Effector memory CD4-positive, alpha-beta T cell (primary cell): ENCODE measurements at places on chromosomes 4 and X.

DNA sequence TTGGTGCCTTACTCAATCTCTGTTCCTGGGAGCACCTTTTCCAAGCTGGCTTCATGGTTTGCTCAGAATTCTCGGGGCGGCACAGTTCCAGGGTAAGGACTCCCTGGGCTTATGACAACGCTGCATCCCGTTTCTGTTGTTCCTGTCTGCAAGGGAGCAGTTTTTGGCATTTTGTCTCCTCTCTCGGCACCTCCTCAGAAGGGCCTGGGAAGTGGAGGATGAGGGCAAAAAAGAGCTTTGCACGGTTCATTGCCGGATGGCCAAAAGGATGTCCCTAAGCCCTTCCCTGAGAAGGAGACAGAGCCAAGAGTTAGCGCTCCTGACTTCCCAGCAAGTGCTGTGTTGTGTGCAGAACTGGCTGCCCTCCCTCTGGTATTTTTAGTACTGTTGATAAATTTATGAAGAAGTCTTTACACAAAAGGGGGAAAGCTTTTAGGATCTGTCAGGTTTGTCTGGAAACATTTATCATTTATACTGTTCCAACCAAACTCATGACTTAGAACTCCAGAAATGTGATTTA is 13.4 kb downstream of the SRD5A3 start:
- no peak for DNase-seq

DNA sequence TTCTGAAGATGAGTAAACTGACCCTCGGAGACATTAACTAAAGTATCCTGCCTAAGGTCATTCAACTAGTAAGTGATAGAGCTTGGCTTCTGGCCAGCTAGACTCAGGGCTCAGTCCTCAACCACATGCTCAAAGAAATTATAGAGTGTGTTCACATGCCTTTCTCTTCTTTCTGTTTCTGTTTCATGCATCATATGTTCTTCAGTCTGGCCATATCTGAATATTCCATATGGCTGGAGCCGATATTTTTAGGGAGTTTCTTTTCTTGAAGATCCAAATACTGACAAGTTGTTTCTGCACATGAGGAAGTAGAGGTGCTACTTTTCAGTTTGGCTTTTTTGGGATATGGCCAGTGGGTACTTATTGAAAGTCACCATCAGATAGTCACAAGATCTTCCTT is 44.9 kb downstream of the MMRN1 start:
- DNase-seq = no peak

DNA sequence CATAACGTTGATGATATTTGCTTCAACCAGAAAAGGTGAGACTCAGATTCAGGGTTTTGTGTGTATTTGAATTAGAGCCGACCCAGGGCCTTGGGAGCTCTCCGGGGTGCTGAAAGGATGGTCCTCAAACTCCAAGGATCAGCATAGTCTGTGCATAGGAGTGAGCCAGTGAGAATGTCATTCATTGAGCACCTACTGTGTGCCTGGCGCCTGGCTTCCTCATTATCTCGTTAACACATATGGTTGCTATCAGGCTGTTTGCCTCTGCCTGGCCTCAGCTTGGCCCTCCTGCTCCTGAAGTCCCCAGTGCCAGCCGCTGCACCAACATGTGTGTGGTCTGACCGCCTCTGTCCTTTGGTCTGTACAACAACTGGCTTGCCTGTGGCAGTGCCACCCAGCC is 25.1 kb upstream of the JAKMIP1 start:
- no peak for DNase-seq

DNA sequence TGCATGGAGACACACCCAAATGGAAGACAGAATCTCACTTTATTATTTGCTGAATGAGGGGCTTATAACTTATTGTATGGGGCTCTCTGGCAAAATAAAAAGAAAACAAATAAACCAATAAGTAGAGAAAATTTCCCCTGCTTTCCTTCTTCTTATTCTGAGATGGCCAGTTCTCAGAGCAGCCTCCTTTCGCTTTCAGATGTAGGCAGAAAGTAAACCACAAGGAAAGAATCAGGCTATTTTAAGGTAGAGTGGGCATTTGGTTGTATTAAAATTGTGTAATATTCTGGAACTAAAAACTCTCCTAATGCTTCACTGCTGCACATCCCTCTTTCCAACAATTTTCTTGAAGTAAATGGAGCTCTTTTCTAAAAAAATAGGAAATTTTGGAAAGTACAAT is 241.8 kb downstream of the GALNTL6 start:
- no peak for DNase-seq

- DNase-seq = no peak
Observed at GRCh38 chrX:35351212-35351611, 408.6 kb downstream of the FAM47B start.

- no peak for DNase-seq
Observed at GRCh38 chr4:109067508-109068235, 234.8 kb downstream of the COL25A1 start.

DNA sequence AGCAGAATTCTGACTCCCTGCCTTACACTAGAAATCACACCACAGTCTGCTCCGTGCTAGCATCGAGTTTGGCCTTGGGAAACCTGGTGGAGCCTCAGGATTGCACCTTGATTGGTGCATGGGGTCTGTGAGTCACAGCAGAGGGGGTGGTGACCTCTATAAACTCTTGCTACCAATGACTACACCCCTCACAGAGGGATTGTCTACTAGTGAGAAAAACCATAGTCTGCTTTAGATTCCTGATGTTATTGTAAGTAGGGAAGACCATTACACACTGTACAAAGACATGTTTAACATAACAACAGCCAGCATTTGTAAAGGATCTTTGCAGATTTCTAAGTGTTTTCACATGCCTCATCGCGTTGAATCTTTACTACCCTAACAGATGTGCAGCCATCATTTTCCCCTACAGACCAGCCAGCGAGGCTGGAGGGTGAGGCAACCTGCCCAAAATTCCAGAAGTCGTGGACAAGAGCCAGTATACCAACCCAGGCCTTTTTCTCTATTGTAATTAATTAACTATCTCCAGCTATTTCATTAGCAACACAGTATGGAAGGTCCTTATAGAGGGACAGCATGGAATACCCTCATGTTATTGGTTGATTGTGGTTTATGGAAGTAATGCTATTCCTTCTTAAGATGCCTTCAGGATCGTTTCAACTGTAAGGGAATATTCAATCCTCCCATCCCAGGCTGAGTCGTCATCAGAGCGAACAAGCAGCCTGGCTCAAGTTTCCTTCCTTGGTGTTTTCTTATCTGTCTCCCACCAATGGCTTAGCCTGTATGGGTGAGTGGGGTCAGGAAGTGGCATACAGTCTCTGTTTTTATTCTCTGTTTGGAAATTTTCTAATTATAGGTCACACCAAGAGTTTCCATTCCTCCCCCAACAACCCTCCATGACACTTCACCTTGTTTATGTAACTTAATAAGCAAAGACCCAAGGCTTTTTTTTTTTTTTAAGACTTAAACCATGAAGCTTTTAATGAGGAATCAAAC is 55.9 kb upstream of the KDR start:
- no peak for DNase-seq

DNA sequence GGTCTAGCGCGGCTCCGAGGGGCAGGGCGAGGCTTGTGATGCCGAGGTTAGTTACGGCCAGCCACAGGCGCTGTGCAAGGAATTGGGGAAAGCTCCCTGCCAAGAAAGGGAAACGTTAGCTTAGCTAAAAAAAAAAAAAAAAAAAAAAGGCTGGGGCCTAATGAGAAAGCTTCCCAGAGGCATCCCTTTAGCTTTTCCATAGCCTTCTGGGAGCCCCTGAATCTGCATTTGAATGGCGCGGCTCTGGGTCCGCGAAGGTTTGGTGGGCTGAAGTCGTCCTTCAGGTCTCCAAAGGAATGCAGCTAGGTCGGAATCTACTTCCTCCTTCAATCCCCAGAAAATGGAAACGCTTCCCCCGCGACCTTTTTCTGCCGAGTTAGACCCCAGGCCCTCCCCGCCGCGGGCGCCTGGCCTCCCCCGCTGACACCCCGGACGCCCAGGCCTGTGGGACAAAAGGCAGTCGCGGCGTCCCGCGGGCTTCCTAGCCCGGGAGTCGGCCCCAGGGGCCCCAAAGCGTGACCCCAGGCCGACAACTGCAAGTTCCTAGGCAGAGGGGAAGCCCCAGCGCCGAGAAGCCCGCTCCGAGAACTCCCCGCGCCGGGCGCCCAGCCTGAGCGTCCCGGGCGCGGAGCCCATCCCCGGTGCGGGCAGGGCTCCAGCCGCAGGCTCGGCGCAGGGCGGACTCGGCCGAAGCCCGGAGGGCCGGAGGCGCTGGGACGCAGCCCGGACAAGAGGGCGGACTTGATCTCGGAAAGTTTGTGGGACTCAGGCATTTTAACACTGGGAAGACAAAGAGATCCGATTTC is 605 bp upstream of the FAT1 start:
- no peak for DNase-seq

- no peak for DNase-seq
Observed at GRCh38 chr4:5824635-5825034, 68.3 kb downstream of the CRMP1 start.

DNA sequence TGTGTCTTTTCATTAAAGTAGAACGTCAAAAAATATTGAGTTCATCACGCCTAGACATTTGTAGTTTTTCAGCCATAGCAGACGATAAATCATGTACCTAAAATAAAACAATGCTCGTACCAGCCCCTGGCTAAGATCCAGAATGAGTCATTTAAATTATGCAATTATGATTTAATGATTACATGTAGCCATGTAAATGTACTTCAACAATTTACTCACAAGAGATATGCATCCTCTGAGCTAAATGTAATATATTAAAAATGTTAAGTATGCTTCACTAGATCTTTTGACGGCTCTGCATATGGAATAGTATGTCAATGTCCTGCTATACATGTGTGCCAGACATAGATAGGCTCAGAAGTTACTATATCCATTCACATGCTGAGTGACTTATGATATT is 1077.8 kb downstream of the ARAP2 start:
- no peak for DNase-seq

DNA sequence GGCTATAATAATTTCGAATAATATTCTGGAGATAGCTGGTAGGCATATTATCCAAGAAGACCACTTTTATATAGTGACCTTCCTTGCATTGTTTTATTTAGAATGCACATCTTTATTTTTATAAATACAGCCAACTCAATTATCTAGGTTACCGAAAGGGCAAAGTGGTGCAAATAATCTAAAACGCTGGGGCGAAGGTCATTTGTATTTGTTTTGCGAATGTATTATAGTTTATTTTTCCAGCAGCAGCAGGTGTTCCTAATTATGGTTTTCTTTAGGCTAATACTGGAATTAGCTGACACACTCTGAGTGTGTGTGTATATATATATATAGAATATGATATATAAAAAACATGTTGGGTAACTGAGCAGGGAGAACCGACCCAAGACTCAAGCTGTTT is 48.1 kb upstream of the RAP2C start:
- no peak for DNase-seq

DNA sequence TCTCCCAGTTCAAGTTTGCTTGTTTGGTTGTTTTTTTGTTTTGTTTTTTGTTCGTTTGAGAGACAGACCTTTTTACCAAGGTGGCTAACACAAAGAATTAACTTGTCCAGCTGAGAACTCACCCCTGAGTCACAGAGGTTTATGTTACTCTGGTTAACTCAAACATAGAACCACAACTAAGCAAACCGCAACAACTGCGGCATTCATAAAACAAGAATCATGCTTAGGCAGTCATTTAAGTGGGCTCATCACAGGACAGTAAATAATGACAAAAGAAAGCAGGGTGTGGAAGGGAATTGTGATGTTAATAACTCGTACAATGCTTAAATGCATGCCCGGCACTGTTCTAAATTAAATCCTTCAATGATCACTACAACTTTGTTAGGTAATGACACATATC is 24.7 kb upstream of the IL13RA1 start:
- no peak for DNase-seq
